ENCODE measurements at places on chromosomes 2 and 18. TPM values are rescaled to one million over a fixed set of nuclear protein-coding genes. Genes with fewer than 3 reads are reported as not detected.

GRCh38 chr2:201256082-201256481 lies 4.3 kb upstream of the CASP8 start:
- no peak for DNase-seq
- H3K27ac ChIP-seq = no peak overlapping the region
- no peaks in the 10 kb centered on the region for H3K36me3 ChIP-seq
- no peak overlapping the region for H3K4me3 ChIP-seq

GRCh38 chr2:215915441-215915840 lies 97.9 kb downstream of the MREG start:
- DNase-seq = no peak
- H3K27me3 ChIP-seq = no peaks in the 10 kb centered on the region
- H3K27ac ChIP-seq = no peak overlapping the region
- no peak overlapping the region for H3K4me3 ChIP-seq

LBH gene
- 5.5 TPM for total RNA-seq

DNA sequence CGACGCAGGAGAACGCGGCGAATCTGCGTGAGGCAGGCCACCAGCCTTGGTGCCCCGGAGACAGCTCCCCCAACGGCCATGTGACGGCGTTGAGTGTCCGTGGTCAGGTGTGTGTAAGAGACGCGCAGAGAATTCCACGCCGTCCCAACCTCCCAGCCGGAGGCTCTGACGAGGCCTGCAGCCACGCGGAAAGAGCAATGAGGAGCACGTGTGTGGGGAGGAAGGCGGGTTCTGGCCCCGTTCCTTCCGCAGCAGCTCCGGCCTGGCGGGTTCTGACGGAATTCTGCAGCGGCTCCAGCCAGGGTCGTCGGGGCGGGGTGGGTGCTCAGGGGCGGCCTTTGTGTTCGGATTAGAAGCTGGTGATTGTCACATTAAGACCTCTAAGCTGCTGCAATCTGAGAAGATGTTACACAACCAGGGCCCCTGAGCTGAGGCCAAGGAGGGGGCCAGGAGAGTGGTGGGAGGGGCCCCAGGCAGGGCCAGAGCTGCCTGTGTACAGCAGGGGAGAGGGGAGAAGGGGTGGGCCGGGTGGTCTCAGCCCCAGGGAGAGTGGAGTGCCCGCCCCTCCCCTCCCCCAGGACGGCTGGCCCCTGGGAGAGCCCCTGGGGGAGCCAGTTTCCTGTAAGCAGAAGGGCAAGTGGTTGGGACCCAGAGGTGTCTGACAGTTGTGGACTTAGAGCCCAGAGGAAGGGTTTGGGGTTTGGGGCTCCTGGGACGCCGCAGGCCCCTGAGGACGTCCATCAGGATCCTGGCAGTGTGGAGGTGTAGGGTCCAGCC lies 5.1 kb upstream of the GAL3ST2 start:
- no peaks in the 10 kb centered on the region for H3K27me3 ChIP-seq
- H3K27ac ChIP-seq = no peak overlapping the region
- H3K36me3 ChIP-seq = no peaks in the 10 kb centered on the region
- H3K4me1 ChIP-seq = peaks cover 5% of the 10 kb centered on the region
- no peak for DNase-seq
- no peak overlapping the region for H3K4me3 ChIP-seq

IL36G gene
- total RNA-seq = not detected

RBM44 gene
- total RNA-seq = 0.44 TPM

- peak overlapping the region; percentile 51 for H3K27ac ChIP-seq
- peaks cover 93% of the 10 kb centered on the region for H3K4me1 ChIP-seq
- no peaks in the 10 kb centered on the region for H3K27me3 ChIP-seq
- no peak overlapping the region for H3K4me3 ChIP-seq
Measured at GRCh38 chr18:25279133-25279532, 72.8 kb downstream of the ZNF521 start.

LAMA1 gene
- not detected for total RNA-seq

DNA sequence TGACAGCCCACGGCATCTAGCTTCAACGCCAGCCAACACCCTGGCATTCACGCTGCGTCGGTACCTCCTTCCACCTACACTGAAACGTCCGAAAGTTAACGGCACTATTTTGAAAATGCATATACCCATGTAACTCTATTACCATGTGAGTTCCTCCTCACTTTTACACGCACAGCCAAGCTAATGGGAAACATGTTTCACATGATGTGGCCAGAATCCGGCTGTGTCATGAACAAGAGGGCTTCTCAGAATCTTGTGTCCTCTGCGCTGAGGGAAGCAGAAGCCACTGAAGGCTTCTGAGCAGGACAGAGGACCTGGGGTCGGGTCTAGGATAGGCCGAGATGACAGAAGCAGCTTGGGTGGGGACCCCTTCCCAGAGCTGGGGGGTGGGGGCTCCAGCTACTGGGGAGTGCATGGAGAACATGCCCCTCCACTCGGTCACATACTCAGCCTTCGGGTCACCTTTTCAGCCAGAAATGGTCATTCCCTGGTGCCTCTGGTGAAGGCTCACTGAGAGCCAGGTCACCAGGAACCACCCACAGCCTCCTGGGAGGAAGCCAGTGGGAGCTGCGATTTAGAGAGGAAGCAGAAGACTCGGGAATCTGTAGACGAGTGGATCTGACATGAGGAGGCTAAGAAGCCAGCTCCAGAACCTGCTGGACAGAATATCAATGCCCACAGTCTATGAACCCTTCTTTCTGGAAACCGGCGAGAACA lies 41.5 kb downstream of the HDAC4 start:
- H3K4me1 ChIP-seq = no peaks in the 10 kb centered on the region
- no peak for DNase-seq
- no peaks in the 10 kb centered on the region for H3K27me3 ChIP-seq

All from endothelial cell of umbilical vein (primary cell).